ENCODE measurements at places on chromosomes 6 and 20.
A peak's percentile ranks its signal among the peaks of the same experiment; 100 is the strongest.

DNA sequence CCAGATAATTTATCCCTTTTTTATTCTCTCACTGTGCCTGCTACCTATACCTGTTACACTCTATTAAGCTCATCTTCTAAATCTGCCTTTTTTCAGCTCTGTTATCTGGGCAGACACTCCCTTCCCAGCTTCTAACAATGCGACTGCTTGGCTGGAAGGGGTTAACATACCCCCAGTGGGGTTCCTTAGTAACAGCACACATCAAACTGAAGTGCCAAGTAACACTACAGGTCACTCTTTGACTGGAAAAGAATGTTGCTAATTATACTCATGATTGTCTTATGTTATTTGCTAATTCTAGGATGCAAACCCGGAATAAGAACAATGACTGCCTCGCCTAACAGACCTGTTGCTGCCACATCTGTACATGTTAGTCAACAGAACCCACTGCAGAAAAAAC lies 203.5 kb downstream of the EPM2A start:
- H3K4me1 ChIP-seq, result no peaks in the 10 kb centered on the region
- no peak for DNase-seq
- H3K4me3 ChIP-seq, result no peak overlapping the region
- no peaks in the 10 kb centered on the region for H3K36me3 ChIP-seq
- H3K27me3 ChIP-seq, result no peaks in the 10 kb centered on the region

GRCh38 chr20:51862796-51863195 lies 60.5 kb upstream of the SALL4 start:
- no peak for DNase-seq
- H3K4me3 ChIP-seq, result no peak overlapping the region
- H3K36me3 ChIP-seq, result no peaks in the 10 kb centered on the region
- H3K4me1 ChIP-seq, result no peaks in the 10 kb centered on the region

- no peak overlapping the region for H3K27ac ChIP-seq
- no peak overlapping the region for H3K4me3 ChIP-seq
- no peak for DNase-seq
- H3K36me3 ChIP-seq, result peaks cover 2% of the 10 kb centered on the region
- peaks cover 8% of the 10 kb centered on the region for H3K4me1 ChIP-seq
These were observed 93.3 kb upstream of the GCM1 start for GRCh38 chr6:53241938-53242337.

DNA sequence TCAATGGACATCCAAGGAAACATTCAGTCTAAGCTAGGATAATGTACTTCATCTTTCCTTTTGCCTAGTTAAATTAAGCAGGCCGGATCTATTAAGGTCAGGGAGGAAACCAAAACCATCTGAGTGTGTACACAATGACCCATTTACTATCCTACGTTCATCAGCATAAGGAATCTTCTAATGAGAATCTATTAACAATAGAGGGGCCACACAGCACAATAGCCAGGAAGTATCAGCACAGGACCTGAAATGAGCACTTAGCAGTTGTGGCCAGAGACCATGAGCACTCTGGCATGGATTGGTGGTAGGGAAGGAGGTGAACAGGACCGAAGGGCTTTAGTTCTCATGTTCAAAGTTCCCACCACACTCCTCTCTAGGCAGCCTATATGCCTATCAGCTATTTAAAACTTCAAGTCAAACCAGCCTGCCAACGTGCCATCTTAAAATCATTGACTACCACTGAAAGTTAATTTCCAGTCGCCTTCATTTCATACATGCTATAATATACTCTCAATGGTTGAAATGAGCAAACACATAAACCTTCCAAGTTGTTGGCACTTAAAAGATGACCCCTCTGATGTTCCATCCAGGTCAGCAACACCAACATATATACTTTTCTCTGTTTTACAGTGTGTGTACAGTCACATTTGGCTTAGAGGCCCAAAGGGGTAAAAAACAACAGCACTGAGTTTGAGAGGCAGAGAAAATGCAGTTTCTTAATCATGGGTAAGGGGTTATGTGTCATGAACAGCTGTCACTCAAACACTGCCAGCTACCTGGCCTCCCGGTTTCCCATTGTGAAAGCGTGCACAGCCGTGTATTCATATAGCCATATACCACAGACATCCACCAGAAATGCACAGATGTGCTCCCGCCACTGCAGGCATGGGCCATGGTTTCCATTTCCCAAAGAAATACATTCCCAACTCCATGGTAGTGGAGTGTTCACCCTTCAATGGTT lies 184.3 kb downstream of the TBXT start:
- peaks cover 4% of the 10 kb centered on the region for H3K4me1 ChIP-seq
- no peak overlapping the region for H3K4me3 ChIP-seq
- H3K27me3 ChIP-seq, result peaks cover 32% of the 10 kb centered on the region
- no peak overlapping the region for H3K27ac ChIP-seq
- no peak for DNase-seq
- H3K36me3 ChIP-seq, result no peaks in the 10 kb centered on the region

DNA sequence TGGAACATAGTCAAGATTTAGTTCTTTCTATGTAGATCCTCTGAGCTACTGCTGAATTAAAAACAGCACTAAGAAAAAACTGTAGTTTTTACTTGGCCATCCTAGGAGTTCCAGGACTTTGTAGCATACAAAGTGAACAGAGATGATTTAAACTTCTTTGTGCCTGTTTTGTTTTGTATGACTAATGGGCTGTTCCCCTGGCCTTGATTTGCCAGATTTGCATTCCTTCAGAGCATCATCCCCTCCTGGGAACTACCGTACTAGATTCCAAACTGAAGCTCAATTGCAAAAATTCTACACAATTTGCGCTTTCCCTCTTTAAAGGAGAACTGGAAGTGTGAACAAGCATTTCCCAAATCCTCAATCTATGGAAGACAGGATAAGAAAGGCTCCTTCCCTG lies 23.1 kb downstream of the ACOT13 start:
- H3K27ac ChIP-seq, result no peak overlapping the region
- peaks cover 4% of the 10 kb centered on the region for H3K4me1 ChIP-seq
- H3K4me3 ChIP-seq, result no peak overlapping the region
- no peaks in the 10 kb centered on the region for H3K27me3 ChIP-seq
- peaks cover 3% of the 10 kb centered on the region for H3K36me3 ChIP-seq

GRCh38 chr20:47735412-47736400 lies 49.6 kb downstream of the SULF2 start:
- DNase-seq, result no peak
- H3K4me1 ChIP-seq, result peaks cover 1% of the 10 kb centered on the region
- H3K4me3 ChIP-seq, result no peak overlapping the region
- peaks cover 11% of the 10 kb centered on the region for H3K27me3 ChIP-seq
- H3K27ac ChIP-seq, result no peak overlapping the region

GRCh38 chr6:110295451-110296165 lies 62.5 kb downstream of the METTL24 start:
- peaks cover 11% of the 10 kb centered on the region for H3K4me1 ChIP-seq
- H3K4me3 ChIP-seq, result peak overlapping the region; percentile 34
- H3K36me3 ChIP-seq, result no peaks in the 10 kb centered on the region
- peaks cover 29% of the 10 kb centered on the region for H3K27me3 ChIP-seq
- H3K27ac ChIP-seq, result peak overlapping the region; percentile 39

- H3K36me3 ChIP-seq, result peaks cover 12% of the 10 kb centered on the region
- H3K4me3 ChIP-seq, result no peak overlapping the region
- DNase-seq, result no peak
- peaks cover 29% of the 10 kb centered on the region for H3K4me1 ChIP-seq
- H3K27ac ChIP-seq, result no peak overlapping the region
These were observed 23.7 kb downstream of the SERPINB1 start for GRCh38 chr6:2817903-2818443.

DNA sequence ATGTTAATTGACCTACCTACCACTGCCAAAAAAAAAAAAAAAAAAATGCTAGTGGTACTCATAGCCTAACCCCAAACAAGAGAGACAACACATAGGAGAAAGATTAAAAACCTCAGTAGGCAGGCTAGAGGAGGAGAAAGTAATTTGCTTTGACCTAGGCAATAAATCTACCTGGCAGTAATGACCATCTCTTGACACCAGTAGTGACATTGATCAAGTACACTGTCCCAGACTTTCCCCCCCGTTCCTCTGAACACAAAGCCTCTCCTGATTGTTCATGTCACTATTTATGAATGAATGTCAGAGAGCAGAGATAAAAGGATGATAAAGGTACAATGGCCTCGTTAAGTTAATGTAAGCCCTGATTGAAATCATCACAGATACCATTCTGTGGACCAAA lies 746.8 kb downstream of the CBLN4 start:
- no peak overlapping the region for H3K4me3 ChIP-seq
- H3K36me3 ChIP-seq, result no peaks in the 10 kb centered on the region
- no peaks in the 10 kb centered on the region for H3K4me1 ChIP-seq
- no peak overlapping the region for H3K27ac ChIP-seq
- no peak for DNase-seq

DNA sequence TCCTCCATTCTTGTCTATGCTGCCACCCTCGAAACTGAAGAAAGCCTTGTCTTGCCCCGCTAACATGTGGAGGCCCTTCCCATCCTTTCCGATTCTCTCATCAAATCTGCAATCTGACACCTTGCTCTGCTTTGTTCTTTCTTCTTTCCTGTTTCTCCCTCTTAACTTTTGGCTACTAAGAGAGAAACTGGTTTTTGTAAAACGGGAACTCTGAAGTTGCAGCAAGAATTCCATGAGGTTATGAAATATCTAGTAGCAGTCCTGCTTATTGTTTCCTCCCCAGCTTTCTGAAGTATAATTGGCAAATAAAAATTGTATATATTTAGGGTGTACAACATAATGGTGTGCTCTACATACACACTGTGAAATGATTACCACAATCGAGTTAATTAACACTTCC lies 80.2 kb downstream of the MAP7 start:
- H3K27ac ChIP-seq, result no peak overlapping the region
- DNase-seq, result no peak
- H3K36me3 ChIP-seq, result no peaks in the 10 kb centered on the region
- H3K4me3 ChIP-seq, result no peak overlapping the region

- no peak overlapping the region for H3K4me3 ChIP-seq
- H3K4me1 ChIP-seq, result no peaks in the 10 kb centered on the region
- H3K27me3 ChIP-seq, result no peaks in the 10 kb centered on the region
- no peak overlapping the region for H3K27ac ChIP-seq
These were observed 19.6 kb downstream of the TGM6 start for GRCh38 chr20:2400290-2400689.

DNA sequence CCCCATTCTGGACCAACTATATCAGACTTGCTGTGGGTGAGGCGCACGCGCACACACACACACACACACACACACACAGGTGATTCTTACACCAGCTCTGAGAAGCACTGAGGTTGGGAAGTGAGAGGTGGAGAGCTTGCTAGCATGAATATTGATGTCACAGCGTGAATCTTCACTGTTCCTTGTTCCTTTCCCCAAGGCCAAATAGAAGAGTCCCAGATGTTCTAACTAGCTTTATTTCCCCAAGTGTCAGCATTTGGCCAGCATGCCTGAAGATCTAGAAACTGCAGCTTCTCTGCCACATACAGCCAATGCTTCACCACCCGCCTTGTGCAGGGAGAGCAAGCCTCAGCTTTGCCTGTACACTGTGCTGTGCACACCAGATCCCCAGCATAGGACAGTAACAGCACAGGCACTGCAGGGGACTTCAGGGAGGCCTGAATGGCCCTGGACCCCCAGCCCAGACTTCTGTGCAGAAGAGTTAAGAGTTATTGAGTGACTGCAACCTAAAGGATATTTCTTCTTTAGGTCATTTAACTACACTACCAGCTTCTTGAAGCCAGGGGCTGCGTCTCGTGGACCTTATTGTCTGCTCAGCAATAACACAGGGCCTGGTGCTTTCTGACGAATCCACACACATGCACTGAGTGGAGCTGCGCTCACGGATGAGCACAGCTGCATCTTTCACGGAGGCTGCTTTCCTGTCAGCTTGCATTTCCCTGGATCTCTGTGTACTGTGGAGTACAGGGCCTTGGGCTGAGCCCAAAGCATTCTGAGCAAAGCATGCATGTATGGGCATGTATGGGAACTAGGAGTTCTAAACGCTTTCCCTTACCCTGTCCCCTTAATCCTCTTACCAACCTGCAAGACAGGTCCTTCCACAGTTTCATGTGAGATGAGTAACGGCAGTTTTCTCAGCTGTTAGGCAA lies 13.9 kb upstream of the CD93 start:
- no peak for DNase-seq
- no peak overlapping the region for H3K27ac ChIP-seq
- no peak overlapping the region for H3K4me3 ChIP-seq
- H3K4me1 ChIP-seq, result no peaks in the 10 kb centered on the region
- H3K27me3 ChIP-seq, result peaks cover 7% of the 10 kb centered on the region

- DNase-seq, result no peak
- H3K27me3 ChIP-seq, result peaks cover 7% of the 10 kb centered on the region
- H3K4me3 ChIP-seq, result peak overlapping the region; percentile 81
- H3K36me3 ChIP-seq, result peaks cover 2% of the 10 kb centered on the region
These were observed 1.3 kb downstream of the OXT start for GRCh38 chr20:3072530-3073250.

GRCh38 chr6:27608916-27609883 lies 136.3 kb upstream of the ZNF184 start:
- H3K27me3 ChIP-seq, result peaks cover 42% of the 10 kb centered on the region
- DNase-seq, result no peak
- no peak overlapping the region for H3K27ac ChIP-seq
- H3K4me3 ChIP-seq, result no peak overlapping the region
- no peaks in the 10 kb centered on the region for H3K36me3 ChIP-seq
